Hypothalamus (tissue), 51 donors: ENCODE measurements at places on chromosomes 3 and 15.

- no peak for DNase-seq
Observed at GRCh38 chr3:13201851-13202250, 128.6 kb upstream of the IQSEC1 start.

DNA sequence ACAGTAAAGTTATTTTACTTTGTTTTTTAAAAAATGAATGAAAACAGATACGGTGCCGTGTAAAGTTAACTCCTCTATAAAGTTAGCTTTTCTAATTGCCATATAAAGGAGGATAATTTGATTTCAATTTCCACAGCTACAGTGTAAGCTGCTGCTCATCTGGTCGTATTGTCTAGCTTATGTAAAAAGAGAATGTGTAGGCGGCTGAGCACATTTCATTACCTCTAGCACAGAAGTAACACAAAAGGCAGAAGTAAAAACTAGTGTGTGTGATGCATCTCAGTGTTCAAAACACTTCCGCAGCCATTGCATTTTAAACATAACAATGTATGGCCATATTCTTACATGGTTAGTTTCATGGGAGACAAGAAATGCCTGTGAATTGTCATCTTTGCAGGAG, 105.0 kb upstream of the P2RY1 start:
- DNase-seq: no peak

DNA sequence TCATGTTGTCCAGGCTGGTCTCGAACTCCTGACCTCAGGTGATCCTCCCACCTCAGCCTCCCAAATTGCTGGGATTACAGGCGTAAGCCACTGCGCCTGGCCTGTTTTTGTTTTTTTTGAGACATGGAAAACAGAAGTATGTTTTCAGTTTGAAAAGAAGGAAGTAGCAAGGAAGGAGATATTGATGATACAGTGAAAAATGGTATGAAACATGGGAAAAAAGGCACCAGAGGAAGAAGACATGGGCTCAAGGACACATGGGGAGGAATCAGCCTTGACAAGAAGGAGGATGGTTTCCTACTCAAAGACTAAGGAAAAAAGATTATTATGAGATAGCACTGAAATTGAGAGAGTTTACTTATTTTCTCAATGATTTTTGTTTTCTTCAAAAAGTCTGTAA, 30.7 kb downstream of the FMN1 start:
- no peak for DNase-seq

DNA sequence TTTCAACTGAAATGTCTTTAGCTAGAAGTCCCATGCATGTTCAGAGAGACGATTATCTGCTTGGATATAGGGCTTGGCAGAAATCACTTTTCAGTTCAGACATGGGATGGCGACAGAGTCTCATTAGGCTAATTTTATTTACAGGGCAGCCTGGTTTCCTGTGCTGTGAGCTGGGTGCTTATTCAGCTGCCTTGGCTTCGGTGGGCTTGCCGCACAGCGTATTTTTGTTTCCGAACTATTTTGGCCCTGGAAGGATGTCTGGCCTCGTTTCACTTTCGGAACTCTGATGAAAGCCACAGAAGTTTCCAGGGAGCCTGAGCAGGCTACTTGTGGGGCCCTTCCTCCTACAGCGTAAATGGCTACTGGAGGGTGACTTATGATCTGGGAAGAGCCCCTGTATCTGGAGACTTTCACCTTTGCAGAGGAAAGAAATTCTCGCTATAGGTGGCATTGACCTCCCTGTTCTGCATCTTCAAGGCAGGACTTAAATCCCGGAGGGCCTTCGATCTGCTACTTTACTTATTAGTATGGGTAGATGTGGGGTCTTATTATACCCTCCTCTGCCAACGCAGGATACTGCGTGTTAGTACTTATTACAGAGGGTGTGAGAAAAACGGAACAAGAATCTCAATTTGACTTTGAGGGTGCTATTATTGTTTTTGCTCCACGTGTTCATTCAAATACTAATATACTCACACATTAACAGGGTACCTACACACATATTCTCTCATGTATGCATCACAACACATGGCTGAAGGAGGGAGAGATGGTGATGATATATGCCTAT, 364.0 kb upstream of the RBMS3 start:
- peak; percentile 66 for DNase-seq

GRCh38 chr3:87900061-87900460, 158.7 kb downstream of the CGGBP1 start:
- no peak for DNase-seq

DNA sequence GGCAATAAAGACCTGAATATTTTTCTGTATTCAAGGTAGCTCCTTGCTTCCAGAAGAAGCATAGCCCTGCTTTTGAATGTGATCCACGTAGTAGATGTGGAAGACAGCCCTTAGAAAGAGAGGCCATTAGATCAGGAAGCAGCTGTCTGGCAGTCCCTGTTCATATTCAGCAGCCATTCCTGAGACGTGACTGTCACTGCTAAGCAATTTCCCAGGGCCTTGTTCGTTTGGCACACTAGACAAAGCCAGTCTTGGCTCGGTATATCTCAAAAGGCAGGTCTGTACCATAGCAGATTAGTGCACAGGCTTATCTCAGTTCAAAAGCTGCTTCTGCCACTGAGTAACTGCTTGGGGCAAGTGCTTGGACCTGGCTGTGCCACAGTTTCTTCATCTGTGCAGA, 287.8 kb upstream of the MCTP2 start:
- DNase-seq: no peak

GRCh38 chr3:181431748-181432147, 280.0 kb upstream of the SOX2 start:
- DNase-seq: no peak

- no peak for DNase-seq
Observed at GRCh38 chr3:26236531-26236930, 386.0 kb upstream of the LRRC3B start.

- no peak for DNase-seq
Observed at GRCh38 chr3:138740072-138740471, 94.7 kb downstream of the PIK3CB start.

- no peak for DNase-seq
Observed at GRCh38 chr3:178059836-178060235, 476.4 kb upstream of the KCNMB2 start.

DNA sequence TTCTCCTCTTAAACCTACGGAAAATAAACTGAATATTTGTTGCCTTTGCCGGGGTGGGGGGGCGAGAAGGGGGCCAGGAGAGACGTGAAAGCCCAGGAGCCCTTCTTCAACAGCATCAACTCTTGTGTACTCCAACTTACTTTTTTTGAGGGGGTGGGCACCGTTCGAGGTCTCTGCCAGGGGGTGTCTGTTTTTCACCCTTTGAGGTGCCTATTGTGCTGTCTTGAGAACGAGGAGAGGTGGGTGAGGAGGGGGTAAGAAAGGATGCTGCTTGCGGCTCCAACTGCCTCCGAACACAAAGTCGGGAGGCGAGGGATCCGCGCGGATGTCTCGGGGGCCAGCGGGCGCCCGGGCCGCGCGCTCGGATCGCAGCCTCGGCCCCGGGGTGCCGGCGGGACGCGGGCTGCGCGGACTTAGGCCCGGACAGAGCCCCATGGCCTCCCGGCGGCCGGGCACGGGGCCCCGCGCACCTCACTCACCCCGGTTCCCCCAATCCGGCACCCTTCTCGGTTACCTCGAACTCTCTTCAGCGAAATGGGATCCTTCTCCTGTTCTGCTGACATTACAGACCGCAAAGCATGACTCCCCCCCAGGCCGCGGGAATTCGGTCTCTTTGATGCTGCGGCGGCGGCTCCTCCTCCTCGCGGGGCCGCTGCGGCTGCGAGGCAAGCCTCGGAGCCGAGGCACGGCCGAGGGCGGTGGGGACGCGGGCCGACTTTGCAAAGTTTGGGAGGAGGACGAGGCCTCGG, 650 bp downstream of the PYGO1 start:
- DNase-seq: peak; percentile 33

DNA sequence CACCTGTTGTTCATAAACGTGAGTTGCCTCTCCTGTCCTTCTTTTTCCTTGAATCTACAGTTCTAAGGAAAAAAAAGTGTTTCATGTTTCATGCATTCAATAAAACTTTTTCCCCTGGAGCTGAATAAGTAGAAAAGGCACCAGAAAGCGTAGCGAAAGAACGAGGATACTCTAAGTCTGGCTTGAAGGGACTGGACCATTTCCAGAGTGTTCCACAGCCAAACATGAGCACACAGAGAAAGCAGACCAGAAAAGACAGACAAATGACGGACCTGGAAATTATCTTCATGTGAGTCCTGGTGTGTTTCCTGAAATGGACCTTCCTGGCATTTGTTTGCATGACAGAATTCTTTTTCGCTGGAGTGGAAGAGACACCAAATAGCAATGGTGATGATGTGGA, 204.7 kb downstream of the SV2B start:
- no peak for DNase-seq

DNA sequence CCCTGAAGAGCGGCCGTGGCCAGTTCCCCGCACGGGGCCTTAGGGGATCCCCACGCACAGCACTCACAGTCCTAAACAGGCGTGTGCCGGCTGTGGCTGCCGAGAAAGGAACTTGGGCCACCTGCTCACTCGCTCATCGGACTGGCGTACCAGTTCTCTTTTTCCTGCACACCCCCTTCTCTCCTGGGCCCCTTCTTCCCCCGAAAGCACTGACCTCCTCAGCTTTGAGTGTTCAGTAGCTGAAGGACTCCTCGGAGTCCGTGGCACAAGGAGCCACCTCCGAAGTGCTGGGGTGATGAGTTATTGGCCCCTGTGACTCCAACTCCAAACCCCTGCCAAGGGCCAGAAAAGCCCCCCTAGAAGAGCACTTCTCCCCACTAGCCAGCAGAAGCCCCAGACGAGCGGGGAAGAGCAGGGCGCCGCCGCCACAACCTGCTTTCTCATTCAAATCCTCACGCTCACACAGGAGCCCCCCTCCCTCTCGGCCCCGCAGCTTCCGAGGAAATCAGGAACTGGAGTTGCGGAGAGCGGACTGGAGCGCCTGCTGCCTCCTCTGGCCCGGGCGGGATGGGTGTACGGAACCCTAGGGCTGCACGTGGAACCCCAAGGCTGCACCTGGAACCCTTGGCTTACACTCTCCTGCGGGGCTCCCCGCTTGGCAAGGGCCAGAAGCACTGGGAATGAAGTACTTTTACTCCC, at the start of gene PLCH1:
TSS of gene PLCH1 (minus strand) at position 446 of the 699 bp plus-strand sequence. CDS start 40,847 bp downstream, outside the sequence.
- DNase-seq: peak; percentile 28

- no peak for DNase-seq
Observed at GRCh38 chr15:65209701-65210643, 1.3 kb downstream of the CILP start.

DNA sequence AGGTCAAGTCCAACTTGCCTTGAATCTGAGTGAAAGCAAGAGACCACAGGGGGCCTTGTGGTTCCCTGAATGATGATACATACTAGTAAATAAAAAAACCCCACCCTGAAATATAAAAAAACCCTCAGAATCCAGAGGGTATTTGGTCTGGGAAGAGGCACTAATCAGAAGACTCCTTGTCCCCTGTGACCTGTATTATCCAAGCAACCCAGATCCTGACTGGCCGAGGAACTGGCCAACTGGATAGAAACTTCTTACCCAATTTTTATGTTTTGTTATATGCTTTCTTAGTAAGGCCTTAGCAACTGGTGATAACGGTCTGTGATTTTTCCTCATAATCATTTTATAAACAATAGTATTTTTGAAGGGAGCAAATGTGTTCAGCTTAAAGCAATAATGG, 17.5 kb downstream of the ABI3BP start:
- DNase-seq: no peak

GRCh38 chr15:90423801-90424319, 35.8 kb downstream of the IQGAP1 start:
- DNase-seq: no peak

- no peak for DNase-seq
Observed at GRCh38 chr3:66497288-66497984, 3.4 kb downstream of the LRIG1 start.

GRCh38 chr3:37262816-37263393, 88.5 kb upstream of the LRRFIP2 start:
- DNase-seq: no peak

DNA sequence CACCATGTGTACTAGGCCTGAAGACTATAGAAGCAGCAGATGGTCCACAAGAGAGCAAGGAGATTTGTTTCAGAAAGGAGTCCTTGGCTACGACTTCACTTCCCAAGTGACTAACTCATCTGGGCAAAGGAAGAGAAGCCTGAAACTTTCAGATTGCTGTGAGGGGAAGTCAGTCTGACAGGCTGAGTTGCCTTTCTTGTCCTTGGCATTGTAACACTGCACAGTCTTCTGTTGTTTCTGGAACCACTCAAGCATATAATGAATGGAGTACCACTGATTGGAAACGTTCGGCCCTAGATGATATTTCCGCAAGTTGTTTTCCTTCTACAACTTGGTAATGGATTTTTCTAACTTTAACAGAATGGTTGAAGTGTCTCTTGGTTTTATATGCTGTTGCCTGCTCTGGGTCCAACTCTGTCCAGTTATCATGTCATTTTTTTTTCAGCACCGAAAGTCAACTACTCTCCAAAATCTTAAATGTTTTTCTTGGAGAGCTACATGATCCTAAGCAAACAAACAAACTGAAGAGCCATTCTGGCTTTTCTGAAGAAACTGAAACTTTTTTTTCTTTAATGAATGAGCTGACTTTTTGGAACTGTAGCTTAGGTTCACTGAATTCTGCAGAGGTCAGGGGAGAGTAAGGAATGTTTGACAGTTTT, 685.7 kb downstream of the MECOM start:
- no peak for DNase-seq

- DNase-seq: no peak
Observed at GRCh38 chr3:18098960-18099587, 326.1 kb downstream of the SATB1 start.

- DNase-seq: no peak
Observed at GRCh38 chr15:99101501-99101900, 3.4 kb upstream of the SYNM start.

GRCh38 chr3:185470323-185470722, 28.5 kb downstream of the TMEM41A start:
- no peak for DNase-seq

GRCh38 chr3:40720863-40721262, 196.1 kb downstream of the ZNF621 start:
- DNase-seq: no peak

- no peak for DNase-seq
Observed at GRCh38 chr15:63902671-63903035, 68.9 kb upstream of the HERC1 start.

DNA sequence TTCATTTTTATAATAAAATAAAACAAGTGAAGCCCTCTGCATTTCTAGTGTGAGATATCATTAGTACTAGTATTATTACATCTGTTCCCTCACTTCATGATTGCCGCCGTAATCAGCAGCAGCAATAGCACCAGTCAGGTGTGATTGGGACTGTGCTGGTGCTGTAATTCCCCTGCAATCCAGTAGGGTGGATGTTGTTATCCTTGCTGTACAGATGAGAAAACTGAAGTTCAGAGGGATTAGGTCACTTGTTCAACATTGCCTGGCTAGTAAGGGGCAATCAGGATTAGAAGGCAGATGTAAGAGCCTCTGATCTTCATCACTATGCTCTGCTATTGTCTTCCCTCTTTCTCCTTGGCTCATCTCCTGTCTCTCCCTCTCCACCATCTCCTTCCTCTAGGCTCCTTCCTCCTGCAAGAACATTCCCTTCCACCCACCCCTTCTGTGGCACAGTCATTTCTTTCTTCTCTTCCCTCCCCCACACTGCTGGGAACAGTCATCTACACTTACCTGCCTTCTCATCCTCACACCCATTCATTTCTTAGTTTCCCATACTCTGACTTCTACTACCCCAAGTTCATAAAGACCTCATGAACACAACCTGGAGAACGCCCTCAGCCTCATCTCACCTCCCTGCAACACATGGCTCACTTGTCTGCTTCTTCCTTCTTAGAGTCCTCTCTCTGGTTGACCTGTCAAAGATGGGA, 29.7 kb downstream of the CRYGS start:
- no peak for DNase-seq

- DNase-seq: no peak
Observed at GRCh38 chr3:8650583-8651416, 6.2 kb upstream of the SSUH2 start.
